EH (cell line): ENCODE measurements at places on chromosomes 6 and 20.

- DNase-seq = no peak
Measured at GRCh38 chr20:1955217-1955616, 38.6 kb downstream of the PDYN start.

DNA sequence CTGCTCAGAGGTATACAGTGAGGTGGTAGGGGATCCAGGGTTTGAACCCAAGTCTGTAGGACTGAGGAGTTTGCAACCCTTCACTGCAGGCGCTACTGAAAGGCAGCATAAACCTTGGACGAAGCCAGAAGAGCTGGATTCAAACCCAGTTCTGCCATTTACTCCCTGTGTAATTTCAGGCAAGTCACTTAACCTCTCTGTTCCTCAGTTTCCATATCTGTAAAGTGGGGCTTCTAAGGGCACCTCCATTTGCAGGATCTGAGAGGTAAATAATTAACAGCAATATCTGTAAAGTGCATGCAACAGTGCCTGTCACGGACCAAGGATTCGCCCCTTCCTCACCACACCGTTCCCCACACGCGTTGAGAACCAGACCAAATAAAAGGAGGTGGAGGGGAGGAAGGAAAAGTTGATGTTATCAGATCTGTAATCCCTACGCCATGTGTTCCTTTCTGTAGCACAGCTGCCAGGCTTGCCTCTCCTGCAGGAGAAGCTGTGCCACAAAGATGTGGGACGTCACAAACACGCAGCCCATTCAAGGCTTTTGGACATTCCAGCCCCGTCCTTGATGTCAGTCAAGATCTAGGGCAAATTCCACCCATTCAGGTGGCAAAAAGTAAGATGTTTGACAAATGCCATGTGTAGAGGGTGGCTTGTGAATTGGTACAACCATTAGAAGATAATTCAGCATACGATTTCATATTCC is 9.8 kb downstream of the RIPOR3 start:
- no peak for DNase-seq

GRCh38 chr20:64149809-64150560 is 14.3 kb upstream of the MYT1 start:
- DNase-seq = no peak

- DNase-seq = no peak
Measured at GRCh38 chr20:49624317-49624716, 56.4 kb upstream of the PTGIS start.

DNA sequence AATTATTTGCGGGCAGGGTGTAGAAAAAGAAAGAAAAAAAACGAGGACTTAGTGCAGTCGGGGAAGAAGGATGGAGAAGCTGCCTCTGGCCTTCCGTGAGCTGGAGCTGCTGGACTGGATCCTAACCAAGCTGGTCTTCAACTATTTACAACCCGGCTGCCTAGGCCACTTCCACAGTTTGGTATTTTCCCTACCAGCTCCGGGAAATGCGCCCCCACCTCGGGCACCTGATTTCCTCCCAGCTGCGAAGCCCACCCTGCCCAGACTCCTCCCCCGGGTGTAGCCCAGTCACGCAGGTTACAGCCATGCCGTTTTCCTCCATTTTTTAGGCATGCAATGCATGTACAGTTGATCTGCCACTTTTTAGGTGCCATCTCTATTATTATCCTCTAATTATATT is 21.2 kb downstream of the THEMIS start:
- DNase-seq = peak; percentile 24

GRCh38 chr6:2976571-2977085 is 5.3 kb upstream of the SERPINB6 start:
- peak; percentile 89 for DNase-seq

GRCh38 chr20:31712112-31712553 is 10.5 kb downstream of the BCL2L1 start:
- no peak for DNase-seq

- no peak for DNase-seq
Measured at GRCh38 chr20:58084566-58084965, 143.9 kb downstream of the ANKRD60 start.

- peak; percentile 22 for DNase-seq
Measured at GRCh38 chr6:54992789-54993188, 146.2 kb downstream of the FAM83B start.

- no peak for DNase-seq
Measured at GRCh38 chr6:79425589-79426311, 111.5 kb downstream of the LCA5 start.

DNA sequence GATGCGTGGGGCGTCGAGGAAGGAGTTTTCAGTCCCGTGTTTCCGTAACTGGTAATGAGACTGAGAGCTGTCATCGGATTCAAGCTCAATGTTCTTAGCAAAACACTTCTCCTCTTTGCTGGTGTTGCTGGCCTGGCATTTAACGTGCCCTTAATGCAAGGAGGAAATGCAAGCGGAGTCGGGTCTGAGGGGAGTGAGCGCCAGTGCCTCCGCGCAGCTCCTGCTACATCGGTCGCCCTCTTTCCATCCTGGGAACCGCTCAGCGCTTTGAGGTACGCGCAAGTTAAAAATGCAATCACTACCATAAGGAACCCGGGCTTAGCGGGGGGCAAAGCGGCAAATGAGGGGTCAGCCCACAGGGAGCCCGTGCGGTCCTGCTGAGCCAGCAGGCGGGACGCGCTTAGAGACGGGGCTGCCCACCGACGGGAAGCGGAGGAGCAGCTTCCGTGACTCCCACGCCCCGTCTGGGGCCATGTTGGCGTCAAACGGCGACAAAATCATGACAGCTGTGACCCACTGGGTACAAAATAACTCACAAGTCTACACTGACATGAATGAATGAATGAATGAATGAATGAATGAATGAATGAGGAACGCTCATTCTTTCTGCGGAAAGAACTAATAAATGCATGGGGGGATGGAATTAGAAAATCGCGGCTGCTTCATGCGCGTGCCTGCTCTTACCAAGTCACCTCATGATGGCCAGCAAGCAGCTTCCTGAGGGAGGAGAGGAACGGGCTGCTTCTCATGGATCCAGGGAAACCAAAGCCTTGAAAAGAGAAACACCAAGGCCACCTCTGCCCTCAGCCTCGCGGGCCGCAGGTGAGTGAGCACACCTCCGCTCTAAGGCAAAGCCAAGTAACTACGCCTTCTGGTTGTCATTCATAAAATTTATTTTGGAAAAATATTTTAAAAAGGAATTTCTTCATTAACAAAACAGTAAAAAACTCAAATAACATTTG is 9.3 kb downstream of the DLL1 start:
- no peak for DNase-seq

DNA sequence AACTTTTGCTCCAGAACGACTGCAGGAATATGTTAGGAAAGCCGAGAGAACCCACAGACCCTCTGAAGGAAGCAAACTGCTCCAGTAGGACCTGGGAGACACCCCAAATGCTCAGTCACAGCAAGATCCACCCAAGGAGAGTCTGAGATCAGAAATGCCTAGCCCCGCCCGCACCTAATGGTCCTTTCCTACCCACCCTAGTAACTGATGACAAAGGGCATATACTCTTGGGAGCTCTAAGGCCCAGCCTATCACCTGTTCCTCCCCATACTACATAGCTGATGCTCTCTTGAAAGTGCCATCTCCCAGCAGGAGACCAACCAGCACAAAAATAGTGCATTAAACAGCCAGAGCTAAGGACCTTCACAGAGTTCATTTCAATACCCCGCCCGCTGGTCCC is 67.6 kb downstream of the CD2AP start:
- DNase-seq = no peak

DNA sequence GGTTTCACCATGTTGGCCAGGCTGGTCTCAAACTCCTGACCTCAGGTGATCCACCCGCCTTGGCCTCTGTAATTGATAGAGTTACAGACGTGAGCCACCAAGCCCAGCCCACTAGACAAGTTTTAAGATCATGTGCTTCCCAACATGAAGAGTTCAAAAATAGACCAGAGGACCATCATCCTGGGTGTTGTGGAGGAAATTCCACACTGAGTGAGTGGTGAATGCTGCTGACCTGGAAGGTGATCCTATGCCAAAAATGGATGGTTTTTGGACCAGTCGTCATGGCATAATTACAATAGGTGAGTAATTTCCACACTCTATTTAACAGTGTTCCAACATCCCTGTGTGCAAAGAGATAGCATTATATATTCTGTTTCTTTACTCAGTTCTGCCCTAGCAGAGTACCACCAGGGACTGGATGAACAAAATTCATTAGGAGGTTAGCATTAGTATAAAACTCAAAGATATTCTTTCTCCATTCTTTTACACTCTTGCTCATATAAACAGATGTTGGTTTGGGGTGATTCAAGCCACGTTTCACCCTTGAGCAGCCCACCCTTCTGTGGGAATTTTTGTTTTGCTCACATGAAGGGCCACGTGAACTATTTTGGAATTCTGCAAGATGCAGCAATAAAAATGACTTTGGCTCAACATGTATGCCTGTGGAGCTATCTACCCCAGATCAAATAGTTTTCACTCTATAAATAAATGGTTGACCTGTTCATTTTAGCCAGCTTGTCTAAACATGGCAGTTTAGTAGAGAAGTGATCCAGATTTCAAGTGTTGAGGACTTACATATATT is 206.2 kb upstream of the TCF21 start:
- DNase-seq = peak; percentile 66

- no peak for DNase-seq
Measured at GRCh38 chr6:35223396-35223795, 9.6 kb downstream of the SCUBE3 start.

GRCh38 chr6:41551086-41551700 is 5.0 kb downstream of the FOXP4 start:
- no peak for DNase-seq

GRCh38 chr20:48571949-48572847 is 255.6 kb downstream of the PREX1 start:
- no peak for DNase-seq

- DNase-seq = peak; percentile 94
Measured at GRCh38 chr6:167855825-167856425, 29.2 kb downstream of the AFDN start.

DNA sequence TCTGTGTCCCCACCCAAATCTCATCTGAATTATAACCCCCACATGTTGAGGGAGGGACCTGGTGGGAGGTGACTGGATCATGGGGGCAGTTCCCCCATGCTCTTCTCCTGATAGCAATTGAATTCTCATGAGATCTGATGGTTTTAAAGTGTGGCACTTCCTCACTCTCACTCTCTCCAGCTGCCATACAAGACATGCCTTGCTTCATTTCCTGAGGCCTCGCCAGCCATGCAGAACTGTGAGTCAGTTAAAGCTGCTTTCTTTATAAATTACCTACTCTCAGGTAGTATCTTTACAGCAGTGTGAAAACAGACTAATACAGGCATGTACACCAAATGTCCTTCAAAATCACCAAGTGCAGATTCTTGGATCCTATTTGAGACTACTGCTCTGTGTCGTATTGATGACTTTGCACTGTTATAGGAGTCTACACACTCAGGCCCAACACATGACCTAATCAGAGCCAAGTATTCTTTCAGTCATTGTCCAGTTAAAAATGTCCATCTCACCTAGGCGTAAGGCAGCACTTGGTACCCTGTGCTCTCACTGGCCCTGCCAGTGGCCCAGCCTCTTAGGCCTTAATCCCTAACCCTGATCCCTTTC is 52.8 kb upstream of the UST start:
- DNase-seq = no peak

- no peak for DNase-seq
Measured at GRCh38 chr20:549722-550496, 6.3 kb upstream of the CSNK2A1 start.

DNA sequence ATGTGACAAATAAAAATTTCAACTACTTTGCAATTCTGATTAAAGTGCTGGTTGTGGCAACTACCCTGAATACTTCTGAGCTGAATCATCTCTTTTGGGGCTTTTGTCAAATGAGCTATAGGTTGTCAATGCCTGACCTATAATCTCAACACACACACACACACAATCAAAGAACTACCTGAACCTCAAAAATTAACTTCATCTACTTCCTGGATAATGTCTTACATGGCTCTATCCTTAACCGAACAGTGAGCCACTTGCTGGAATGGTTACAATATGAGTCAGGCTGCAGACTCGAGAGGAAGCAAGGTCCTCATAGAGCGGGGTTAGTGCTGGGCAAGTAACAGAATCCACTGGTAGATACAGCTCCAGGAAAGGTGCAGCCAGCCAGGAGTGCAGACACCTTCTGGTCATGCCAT is 70.6 kb upstream of the DST start:
- DNase-seq = peak; percentile 90

DNA sequence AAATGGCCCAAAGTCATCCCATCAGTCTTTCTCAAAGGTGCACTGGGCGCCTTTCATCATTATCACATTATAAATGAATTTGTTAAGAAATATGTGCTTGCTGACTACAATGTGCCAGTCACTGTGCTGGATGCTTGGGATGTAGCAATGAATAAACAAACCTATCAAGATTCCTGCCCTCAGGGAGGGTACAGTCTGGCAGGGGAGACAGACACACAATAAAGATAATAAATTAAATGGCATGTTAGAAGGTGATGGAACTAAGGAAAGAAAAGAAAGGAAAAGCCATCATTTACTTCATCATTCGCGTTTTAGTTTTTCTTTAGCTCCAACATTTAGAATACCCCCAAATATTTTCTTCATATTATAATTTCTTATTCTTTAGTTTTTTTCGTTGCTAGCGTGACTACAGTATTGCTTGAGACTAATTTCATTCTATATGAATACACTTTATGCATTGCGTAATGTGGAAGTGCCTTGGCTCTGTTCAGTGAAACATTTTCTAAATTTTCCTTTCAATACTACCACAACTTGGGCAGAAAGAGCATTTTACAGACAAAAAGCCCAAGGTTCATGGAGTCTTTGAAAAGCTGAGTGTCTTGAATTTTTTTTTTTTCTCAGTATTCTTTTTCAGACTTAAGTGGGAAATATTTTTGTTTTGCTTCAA is 48.7 kb upstream of the CITED2 start:
- no peak for DNase-seq
